ENCODE measurements at places on chromosomes 12 and 14.

- DNase-seq: no peak
Measured at GRCh38 chr12:127607146-127607725, 659.7 kb upstream of the TMEM132C start.

DNA sequence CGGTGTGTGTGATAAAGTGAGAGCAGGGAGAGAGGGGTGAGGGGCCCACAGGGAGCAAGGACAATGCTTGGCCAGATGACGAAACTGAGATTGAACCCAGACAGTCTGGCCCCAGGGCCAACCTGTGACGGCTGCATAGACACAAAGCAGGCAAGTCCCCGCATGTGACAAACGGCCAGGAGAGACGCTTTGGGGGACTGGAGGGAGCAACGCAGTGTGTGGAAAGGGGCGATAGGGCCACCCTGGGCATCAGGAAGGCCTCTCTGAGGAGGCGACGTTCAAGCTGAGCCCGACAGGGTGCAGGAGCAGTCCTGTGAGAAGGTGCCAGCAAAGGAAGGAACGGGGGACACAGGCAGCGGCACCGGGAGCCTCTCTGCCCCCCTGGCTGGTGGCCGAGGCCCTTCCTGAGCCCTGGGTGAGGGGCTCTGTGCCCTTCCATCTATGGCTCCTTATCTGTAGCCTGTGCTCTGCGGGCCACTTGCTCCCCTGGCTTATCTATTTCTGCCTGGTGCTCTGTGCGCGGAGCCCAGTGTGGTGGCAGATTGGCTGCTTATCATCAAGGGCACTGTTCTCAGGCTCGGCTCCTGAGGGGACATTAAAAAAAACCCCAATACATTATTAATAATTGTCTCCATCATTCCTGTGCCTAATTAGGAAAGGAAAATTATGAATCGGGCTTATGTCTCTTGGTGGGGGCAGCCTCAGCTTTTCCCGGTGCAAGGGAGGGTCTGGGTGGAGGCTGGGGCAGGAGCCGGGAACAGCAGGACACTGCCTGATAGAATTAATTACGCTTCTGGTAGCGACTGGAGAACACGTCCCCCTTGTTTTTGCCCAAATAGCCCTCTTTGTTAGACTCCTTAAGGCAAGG, 39.8 kb downstream of the PRIMA1 start:
- DNase-seq: no peak

DNA sequence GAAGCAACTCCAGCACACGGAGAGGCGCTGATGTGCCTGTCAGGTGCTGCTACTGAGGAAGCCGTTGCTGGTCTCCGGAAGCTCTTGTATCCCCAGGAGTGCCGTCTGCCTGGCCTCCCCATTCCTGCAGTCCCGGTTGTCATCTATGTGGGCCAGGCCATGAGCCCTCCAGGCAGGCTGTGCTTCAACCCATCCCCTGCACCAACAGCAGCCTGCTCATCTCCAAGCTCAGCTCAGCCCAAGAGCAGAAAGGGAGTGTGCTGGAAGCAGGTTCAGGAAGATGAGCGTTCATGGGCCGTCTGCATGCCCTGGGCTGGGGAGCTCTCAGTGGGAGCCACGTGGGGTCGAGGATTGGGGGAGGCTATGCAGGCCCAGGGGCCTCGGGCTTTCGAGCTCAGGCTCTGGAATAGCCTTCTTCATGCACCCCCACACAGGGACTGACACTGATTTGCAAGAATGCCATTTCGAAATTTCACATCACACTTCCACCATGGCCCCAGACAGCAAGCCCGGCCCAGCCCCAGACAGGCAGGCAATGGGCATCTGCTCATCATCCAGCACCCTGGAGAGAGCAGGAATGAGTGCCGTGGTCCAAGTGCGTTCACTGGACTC, 164.5 kb downstream of the KIF26A start:
- no peak for DNase-seq

DNA sequence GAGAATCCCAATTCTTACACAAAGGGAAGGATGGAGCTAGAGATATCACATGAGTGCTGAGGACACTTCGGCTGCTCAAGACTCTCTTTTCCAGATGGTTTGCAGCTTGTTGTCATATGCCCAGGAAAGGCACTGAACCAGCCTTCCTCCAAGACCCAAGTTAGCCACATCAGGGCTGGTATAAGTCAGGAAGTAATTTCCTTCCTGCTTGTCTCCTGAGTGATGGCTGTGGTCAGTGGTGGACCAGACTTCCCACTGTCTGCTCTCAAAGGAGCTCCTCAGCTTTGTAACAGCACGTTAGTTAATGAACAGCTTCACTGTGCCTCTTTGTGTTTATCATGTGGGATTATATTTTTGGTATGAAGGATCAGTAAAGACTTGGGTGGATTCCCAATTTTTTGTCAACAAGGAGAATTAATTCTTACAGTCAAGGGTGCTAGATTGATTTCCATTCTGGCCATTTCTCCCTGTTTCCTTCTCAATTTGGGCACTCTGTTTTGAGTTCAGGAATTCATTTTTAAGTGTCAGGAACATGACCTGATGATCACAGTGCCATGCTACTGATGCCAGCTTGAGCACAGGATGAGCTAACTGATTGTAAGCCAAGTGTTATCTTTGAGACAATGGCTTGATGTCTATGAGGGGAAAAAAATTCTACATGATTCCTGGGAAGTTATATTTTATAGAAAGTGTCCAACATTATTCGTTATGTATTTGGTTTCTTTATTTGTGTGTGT, 145.8 kb downstream of the GCH1 start:
- no peak for DNase-seq

GRCh38 chr14:86902176-86902950, 1090.6 kb downstream of the GALC start:
- DNase-seq: no peak

DNA sequence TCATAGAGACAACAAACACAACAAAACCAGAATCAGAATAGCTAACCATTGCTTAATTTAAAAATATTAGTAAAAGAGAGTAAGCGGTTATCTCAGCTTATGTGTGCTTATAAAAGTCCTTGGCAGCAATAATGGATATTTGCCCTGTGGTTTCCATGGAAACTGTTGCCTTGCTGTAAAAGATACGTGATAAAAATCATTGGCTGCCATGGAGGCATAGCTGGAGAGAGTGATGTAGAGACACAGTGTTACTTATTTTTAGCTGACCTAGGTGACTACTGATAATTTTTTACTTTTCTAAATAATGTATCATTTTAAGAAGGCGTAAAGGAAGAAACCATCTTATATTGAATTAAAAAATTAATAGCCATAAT, 92.9 kb downstream of the ERC1 start:
- DNase-seq: no peak

GRCh38 chr12:19794116-19794515, 354.8 kb downstream of the AEBP2 start:
- no peak for DNase-seq

DNA sequence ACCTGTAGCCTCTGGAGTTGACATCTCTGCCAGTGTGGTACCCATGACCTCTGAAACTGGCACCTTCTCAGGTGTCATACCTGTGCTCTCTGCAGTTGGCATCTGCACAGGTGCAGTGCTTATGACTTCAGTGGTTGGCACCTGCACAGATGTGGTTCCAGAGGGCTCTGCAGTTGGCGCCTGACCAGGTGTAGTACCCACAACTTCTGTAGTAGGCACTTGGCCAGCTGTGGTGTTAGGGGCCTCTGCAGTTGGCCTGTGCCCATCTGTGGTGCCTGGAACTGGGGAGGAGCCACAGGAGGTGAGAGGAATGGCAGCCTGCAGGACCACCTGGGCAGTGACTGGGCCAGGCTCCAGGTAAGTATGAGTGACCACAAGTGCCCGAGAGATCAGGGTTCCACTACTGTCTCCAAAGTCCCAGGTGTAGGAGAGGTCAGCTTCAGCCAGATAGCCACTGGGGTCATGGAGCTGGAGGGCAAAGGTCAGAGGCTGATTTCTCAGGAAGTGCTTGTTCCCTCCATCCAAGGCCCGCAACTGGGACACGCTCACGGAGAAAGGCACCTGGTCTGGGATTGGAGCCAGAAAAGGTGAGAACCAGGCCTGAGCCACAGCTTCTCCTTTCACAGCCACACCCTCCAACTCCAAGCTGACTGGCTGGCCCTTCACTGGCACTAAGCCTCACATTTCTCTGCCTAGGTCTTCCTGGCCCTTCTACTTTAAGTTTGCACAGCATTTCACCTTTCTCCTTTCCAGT, 8.6 kb downstream of the PMEL start:
- DNase-seq: no peak

DNA sequence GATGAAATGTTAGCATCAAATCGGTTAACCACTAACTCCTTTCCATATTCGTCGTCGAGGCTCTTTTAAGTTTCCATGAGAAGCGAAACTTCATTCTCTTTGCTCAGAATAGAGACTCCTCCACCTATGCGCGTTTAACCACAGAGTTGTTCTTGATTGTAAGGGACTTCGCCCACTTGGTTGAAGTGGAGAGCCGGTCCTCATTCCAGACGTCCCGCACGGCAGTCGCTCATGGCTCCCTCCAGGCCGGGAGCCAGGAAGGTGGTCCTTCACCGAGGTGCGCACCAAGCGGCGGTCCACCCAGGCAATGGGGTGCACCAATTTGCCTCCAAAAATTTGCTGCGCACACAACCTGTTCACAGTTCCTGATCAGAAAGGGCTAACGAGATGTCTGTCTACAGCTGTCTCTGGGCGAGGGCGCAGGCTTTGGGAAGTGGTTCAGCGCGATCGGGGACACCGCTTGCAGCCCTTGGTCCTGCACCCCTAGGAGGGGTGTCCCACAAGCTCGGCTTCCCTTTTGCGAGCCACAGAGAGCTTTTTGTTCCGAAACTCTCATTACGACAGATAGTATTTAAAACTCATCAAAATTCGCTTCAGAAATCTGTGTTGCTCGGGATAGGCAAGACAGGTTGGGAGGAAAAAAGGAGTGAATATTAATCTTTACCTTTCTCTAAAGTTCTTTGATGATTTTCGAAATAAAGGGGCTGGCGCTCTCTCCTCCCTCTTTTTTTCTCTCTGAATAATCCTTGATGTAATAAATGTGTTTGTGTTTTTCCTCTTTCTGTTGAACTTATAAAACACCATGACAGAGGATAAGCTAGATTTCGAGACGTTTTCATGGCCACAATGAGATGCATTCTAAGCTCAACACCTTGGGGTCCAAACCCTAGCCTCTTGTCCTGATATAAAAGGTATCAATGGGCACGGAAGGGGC, 6.4 kb upstream of the ALX1 start:
- no peak for DNase-seq

DNA sequence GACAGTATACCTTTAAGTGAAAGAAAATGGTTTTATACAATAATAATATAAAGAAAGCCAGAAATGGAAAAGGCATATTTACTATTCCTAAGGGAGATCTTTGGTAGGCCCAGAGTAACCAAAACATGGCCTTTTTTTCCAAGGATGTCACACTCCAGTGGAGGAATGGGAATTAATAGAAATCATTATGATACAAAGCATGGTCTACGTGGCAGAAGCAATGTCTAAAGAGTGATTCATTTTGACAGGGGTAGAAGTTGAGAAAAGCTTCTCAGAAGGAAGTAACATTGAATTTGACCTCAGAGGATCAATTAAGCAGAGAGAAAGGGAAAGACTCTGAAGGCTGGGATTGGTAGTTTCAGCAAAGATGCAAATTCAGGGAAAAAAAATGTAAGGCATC, 208.6 kb downstream of the BTG1 start:
- DNase-seq: no peak

- DNase-seq: no peak
Measured at GRCh38 chr14:95460647-95461478, 55.6 kb downstream of the SYNE3 start.

GRCh38 chr12:43676183-43676813, 82.3 kb downstream of the PUS7L start:
- DNase-seq: no peak

DNA sequence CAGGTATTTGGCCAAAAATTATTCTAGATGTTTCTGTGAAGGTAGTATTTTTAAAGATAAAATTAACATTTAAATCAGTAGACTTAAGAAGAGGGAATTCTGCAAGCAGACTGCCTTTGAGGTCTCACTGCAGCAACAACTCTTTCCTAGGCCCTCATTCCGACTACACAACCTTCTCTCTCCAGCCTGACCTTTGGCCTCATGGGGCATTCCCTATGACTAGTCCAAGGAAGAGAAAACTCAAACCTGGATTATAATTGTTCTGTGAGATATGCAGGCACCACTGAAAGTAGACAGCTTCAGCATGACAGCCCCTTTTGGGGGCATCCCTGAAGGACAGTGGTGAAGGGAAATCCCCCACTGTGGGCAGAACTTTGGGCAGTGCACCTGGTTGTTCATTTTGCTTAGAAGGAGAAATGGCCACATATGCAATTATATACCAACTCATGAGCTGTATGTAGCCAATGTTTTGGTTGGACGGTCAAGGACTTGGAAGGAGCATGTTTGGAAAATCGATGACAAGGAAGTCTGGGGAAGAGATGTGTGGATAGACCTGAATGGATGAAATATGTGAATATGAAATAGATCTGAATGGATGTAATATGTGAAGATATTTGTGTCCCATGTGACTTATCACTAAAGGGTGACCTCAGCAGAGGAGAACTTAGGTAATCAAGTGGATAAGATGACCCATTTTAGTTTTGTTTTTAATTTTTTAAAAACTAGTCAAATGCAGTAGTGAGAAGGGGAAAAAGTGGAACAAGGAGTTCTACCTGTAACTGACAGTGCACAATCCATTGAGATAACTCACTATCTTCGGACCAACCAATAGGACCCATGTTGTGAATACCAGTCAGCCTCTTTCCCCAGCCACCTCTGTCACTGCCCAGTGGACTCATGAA, 233.3 kb upstream of the FOXN3 start:
- DNase-seq: no peak

DNA sequence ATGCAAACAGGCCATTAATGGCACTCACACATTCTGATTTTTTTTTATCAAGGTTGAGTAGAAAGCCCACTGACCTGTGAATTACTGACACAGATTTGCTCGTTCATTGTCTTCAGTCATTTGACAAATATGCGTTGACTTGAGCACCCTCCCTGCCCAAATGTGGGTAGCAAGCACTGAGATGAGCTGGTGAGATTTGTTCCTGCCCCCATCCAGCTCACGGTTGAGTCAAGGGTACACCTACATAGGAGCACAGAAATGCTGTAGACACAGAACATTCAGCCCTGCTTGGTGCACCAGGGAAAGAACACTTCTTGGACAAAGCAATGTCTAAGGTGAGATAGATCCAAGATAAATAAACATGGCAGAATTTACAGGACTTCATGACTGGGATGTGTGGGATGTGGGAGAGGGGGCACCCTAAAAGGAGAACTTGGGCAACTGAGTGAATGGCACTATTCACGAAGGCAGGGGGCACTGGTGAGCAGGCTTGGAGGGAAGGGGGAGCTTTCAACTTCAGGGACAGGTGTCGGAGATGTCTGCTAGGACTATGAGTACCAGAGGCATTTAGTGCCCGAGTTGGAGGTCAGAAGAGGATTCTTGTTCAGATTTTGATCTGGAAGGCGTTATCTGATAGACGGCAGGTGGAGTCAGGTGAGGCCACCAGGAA, 213.4 kb downstream of the VRK1 start:
- DNase-seq: no peak

- DNase-seq: no peak
Measured at GRCh38 chr14:68619790-68620574, 172.9 kb downstream of the ZFP36L1 start.

GRCh38 chr12:6605421-6606330, 1.5 kb downstream of the CHD4 start:
- no peak for DNase-seq
